ENCODE measurements at places on chromosomes 3 and 15.

GRCh38 chr3:48064292-48064829 lies 48.1 kb upstream of the MAP4 start:
- no peaks in the 10 kb centered on the region for H3K27me3 ChIP-seq
- H3K4me1 ChIP-seq: peaks cover 28% of the 10 kb centered on the region
- no peak overlapping the region for H3K4me3 ChIP-seq
- DNase-seq: no peak

GRCh38 chr3:161413855-161414210 lies 42.5 kb upstream of the SPTSSB start:
- H3K36me3 ChIP-seq: no peaks in the 10 kb centered on the region
- no peaks in the 10 kb centered on the region for H3K4me1 ChIP-seq
- H3K4me3 ChIP-seq: no peak overlapping the region

GRCh38 chr3:155631323-155632019 lies 113.4 kb downstream of the PLCH1 start:
- no peak overlapping the region for H3K27ac ChIP-seq
- H3K4me3 ChIP-seq: no peak overlapping the region
- DNase-seq: no peak
- no peaks in the 10 kb centered on the region for H3K4me1 ChIP-seq
- H3K27me3 ChIP-seq: no peaks in the 10 kb centered on the region
- H3K36me3 ChIP-seq: no peaks in the 10 kb centered on the region

DNA sequence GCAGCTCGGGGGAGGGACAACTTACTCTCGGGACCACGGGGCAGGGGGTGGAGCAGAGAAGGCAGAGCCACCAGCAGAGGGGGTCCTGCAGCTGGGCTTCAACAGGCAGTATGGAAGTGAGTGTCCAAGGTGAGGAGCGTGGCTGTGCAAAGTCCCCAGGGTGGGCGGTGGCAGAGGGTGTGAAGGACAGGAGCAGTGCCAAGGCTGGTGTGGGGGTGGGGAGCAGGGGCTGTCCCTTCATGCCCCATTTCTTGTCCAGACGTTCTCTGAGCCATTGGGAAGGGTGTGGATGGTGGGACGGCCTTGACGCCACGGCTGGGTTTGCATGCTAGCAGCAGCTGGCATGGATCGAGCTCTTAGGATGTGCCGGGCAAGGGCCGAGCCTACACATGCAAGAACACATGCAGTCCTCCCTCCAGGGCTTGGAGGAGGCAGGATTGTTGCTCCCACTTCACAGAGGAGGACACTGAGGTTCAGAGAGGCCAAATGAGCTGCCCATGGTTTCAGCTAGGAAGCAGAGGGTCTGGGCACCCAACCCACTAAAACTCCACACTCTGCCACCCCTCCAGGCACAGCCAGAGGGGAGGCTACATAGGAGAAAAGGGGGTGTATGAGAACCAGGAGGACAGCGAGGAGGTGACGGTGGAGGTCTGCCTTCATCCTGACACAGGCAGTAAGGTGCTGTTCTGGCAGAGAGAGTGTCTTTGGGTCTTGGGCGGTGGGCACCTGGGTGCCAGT lies 93.6 kb downstream of the TBC1D2B start:
- no peaks in the 10 kb centered on the region for H3K36me3 ChIP-seq
- DNase-seq: no peak
- H3K4me3 ChIP-seq: no peak overlapping the region
- no peaks in the 10 kb centered on the region for H3K4me1 ChIP-seq
- no peak overlapping the region for H3K27ac ChIP-seq

GRCh38 chr3:110343376-110343775 lies 728.2 kb upstream of the NECTIN3 start:
- H3K36me3 ChIP-seq: no peaks in the 10 kb centered on the region
- H3K4me1 ChIP-seq: no peaks in the 10 kb centered on the region
- no peak overlapping the region for H3K4me3 ChIP-seq
- no peak overlapping the region for H3K27ac ChIP-seq
